Psoas muscle (tissue), 8 donors: ENCODE measurements at places on chromosomes 5 and 9. TPM values are rescaled to one million over a fixed set of nuclear protein-coding genes. Genes with fewer than 3 reads are reported as not detected.

GRCh38 chr5:403995-404394, 39.0 kb upstream of the EXOC3 start:
- peak; percentile 12 for DNase-seq

DNA sequence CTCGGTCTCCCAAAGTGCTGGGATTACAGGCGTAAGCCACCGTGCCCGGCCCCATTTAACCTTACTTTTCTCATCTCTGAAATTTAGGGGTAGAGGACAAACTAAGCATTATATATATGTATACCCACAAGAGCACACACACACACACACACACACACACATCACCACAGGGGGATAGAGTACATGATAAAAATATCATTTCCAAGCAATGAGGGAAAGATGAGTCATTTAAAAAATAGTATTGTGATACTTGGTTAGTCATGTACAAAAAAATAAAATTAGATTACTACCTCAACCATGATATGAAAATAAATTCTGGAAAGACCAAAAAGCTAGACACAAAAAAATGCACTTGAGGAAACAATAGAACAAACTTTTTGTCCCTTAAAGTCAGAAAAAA, 67.2 kb downstream of the CDH18 start:
- no peak for DNase-seq

DNA sequence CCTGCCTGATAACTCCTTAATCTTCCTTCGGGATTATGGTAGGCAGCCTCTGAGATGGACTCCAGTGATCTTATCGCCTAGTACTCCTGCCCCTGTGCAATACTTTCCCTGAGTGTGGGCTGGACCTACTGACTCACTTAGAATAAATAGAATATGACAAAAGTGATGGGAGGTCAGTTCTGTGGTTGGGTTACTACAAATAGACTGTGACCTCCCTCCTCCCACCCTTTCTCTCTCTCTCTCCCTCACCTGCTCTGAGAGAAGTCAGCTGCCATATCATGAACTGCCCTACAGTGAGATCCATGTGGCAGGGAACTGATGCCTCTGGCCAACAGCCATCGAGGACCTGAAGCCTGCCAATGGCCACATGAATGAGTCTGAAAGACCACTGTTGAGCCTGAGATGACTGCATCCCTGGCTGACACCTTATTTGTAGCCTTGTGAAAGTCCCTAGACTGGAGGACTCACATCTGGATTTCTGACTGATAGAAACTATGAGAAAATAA, 31.7 kb downstream of the NRG2 start:
- peak; percentile 92 for DNase-seq

GRCh38 chr9:97794666-97795065, 58.4 kb upstream of the FOXE1 start:
- DNase-seq, result no peak

DNA sequence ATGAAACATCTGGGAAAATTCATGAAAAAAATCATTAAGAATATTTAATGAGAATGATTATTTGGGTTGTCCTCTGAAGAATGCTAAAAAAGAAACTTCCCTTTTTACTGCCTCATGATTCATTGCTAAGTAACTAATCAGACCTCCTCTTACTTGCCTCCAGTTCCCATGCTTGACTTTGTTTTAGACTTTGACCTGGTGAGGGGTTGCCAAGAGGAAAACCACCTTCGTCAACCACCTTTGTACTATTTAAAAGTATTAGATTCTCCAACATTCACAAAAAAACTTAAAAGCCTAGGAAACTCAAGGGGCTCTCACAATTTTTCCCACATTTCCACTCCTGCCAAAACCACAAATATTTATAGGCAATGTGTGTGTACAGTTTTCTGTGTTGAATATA, 115.2 kb upstream of the ST8SIA4 start:
- no peak for DNase-seq

DNA sequence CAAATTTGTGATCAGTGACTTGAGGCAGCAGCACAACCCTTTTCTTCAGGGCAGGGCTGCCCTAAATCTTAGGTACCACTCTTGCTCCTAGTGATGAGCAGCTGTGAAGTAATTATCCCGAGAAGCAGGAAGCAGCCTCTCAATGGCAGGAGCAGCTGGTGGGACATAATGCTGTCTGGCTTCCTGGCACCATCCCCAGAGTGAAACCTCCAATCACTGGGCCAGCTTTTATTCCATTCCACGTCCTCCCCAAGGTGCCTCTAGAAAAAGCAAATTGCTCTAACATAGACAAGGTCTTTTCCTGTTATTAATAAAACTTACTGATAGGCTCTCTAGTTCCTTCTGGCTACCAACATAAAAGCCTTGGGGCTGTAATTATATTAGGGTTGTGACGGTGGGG, 154.0 kb downstream of the FRMD3 start:
- DNase-seq, result no peak

DNA sequence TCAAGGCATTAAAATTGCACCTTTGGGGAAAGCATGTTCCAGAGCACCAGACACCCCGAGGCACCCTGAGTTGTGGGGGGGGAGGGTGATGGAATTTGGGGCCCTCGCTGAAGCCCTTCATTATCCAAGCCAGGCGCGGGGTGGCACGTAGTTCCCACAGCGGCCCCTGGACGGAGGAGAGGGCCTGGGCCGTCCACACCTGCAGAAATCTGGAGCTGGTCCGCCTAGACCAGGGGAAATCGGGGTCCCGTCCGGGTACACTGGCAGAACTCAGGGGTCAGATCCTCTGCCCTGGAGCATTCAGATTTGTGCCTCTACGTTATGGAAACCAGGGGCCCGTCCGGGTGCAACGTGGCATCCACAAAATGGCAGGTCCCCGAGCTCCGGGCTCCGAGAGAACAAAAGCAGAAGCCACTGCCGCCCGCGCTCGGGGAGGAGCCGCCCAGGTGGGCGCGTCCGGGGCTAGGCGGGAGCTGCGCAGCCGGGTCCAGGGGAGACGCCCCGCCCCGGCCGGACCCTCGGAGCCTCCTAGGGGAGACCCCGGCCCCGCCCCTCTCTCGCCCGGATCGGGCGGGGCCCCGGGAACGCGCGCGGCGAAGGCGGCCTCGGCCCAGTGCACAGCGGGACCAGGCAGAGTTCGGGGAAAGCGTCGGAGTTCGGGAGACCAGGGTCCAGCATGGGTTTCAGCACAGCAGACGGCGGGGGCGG, at the start of gene PLEKHG4B:
TSS of gene PLEKHG4B (plus strand) at position 613 of the 708 bp plus-strand sequence. CDS start at position 677, 64 bp downstream.
- DNase-seq, result no peak

GRCh38 chr9:108552459-108553040, 303.2 kb downstream of the ACTL7B start:
- no peak for DNase-seq

DNA sequence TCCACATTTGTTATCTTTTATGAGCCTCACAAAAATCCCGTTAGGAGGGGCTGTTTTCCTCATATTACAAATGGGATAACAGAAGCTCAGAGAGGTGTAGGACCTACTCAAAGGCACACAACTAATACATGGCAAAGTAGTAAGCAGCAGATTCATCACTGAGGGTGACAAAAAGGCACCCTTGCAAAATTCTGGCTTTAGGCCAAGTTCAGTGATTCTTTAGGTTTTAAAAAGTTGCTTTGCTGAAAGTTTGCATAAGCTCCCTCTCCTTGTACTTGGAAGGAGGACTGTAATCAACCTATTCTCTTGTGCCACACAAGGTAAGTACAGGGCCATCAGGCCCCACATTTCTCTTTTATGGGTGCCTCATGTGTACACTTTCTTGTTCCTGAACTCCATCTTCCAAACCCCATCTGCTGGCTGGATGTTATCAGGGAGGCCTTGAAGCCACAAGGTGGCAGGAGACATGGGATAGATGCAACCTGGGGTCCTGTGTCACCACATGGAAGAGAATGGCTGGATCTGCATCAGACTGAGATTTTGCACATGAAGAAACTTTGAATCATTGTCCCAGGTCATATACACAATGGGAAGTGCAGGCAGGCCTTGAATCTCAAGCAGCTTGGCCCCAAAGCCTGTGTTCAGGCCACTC, 311.6 kb downstream of the MSX2 start:
- no peak for DNase-seq

DNA sequence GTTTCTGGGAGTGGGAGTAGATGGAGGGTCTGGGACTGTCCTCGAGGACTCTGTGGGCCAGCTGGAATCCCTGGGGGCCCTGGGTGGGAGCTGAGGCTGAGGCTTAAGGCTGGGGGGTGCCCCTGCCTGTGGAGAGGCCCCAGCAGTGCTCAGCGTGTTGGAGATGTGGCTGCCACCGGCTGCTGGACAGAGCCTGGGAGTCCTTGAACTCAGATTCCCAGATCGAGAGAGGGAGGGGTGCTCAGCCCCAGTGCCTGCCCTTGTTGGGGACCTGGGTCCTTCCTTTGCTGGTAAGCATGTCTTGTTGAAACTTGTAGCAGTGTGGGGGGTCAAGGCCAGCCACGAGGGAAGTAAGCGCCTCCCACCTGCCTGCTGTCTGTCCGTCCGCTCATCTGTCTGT, 10.7 kb downstream of the RXRA start:
- DNase-seq, result no peak

DNA sequence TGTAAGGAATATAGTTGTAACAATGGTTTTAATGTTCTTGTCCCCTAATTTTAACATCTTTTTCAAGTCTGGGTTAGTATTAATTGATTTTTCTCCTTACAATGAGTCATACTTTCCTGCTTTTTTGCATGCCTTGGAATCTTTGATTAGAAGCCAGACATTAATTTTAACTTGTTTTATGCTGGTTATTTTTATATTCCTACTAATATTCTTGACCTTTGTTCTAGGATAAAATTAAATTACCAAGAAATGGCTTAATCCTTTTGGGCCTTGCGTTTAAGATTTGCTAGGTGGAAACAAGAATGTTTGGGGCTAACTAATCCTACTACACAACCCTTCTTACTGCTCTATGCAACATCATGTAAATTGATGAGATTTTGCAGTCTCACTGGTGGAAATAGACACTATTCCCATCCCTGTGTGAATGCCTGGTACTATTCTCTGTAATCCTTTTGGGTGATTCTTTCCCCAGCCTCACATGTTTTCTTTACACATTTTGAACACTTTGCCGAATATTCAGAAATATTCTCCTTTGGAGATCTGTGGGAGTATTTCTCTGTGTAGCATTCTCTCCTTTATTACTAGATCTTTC, 47.2 kb downstream of the ZCCHC7 start:
- no peak for DNase-seq

DNA sequence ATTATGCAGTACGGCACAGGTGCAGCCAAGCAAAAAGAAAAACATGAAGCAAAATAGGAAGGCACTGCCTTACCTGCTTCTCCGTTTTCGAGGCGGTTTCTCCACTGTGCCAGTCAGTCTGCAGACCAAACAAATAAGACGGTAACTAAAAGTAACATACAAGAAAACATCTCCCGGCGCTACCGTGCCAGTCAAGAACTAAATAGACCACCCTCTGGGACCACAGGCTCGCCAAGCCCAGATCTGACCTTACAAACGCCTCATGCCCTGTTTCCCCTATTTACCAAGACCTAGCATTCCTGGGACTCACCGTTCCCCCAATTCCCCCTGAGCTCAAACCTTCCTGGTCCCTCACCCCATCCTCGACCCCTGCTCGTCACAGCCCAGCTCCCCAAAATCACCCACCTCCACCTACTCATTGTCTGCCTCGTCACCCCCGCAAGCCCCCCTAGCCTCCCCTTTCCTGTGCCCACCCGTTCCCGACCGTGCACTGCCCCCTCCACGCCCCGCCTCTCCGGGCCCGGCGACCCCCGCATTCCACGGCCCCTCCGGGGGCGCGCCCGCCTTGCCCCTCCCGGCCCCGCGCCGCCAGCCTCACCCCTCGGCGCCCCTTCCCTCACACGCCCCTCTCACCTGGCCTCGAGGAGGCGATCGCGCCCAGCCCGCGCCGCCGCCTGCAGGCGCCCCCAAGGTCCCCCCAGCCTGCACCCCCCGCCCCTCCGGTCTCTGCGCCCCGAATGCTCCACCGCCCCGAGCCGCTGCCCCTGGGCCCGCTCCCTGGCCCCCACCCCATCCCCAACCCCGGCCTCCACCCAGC, 560 bp downstream of the SCAI start:
- no peak for DNase-seq

- no peak for DNase-seq
These were observed 39.4 kb downstream of the SMIM23 start for GRCh38 chr5:171825051-171825450.

- DNase-seq, result no peak
These were observed 75.8 kb upstream of the ADRB2 start for GRCh38 chr5:148750614-148751013.

GRCh38 chr5:57582578-57583070, 100.0 kb upstream of the ACTBL2 start:
- DNase-seq, result no peak

DNA sequence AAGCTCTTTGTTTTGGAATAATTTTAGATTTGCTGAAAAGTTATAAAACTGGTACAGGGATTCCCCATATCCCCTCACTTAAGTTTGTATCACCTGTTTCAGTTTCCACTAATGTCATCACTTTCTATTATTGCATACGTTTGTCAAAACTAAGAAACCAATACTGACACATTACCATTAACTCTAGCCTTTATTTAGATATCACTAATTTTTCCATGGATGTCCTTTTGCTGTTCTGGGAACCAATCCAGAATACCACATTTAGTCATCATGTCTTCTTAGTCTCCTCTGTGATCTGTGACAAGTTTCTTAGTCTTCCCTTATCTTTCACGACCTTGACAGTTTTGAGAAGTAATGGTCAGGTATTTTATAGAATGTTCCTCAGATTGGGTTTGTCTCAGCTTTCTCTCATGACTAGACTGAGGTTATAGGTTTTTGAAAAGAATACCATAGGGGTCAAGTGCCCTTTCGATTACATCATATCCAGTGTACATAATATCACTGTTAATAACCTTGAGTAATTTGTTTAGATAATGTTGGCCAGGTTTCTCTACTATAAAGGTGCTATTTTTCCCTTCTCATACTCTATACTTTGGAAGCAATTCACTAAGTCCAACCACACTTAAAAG, 51.9 kb upstream of the NMUR2 start:
- no peak for DNase-seq

PCDHB8 gene
- 0.87 TPM for total RNA-seq

PCDHA11 gene
- 0.06 TPM for total RNA-seq

AMBP gene
- total RNA-seq, result not detected

HAVCR1 gene
- 0.77 TPM for total RNA-seq

PCDHB10 gene
- 0.27 TPM for total RNA-seq

SOWAHA gene
- not detected for total RNA-seq

ZNF189 gene
- 31.3 TPM for total RNA-seq

LURAP1L gene
- 2.5 TPM for total RNA-seq

PCDHA12 gene
- total RNA-seq, result not detected

SPINK5 gene
- total RNA-seq, result 0.18 TPM
